Stimulated activated CD8-positive, alpha-beta memory T cell treated with anti-CD3 and anti-CD28 coated beads, Interleukin-4, amount 100 ng/mL, for 48 hours (primary cell): ENCODE measurements at places on chromosomes 12 and 14.

DNA sequence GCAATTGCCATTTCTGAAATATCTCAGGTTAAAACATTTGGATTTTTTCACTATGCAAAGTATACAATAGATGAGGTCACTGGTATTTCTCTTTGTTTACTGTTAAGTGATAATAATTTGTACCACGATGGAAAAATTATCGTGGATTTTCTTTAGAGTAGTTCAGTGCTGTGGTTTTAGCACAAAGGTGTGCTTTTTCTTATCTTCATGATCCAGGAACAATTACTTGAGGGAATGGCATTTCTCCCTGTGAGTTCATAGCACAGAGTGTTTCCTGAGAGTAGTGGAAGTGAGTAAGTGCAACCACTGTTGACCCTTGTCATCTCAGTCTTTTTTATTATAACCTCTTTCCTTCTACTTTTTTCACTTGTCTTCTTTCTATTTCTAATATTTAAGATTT is 86.8 kb downstream of the FGD4 start:
- DNase-seq = no peak

DNA sequence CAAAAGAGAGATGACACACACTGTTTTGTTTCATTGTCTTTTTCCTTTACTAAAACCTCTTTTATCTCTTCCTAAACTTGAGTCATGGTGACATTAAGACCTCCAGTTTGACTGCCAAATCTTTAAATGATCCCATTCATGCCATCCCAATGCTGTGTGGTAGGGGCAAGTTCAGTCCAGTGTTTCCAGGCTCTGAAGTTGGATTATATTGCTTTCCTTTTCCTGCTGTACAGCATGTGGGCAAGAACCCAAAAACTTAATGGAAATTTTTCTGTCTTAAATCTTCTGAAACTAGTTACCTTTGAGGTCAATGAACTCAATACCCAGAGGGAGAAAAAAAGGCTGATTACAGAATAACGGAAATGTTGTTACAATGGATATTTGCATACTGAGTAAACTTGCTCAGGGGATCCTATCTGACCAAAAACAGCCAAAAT is 187.1 kb upstream of the FAR2 start:
- DNase-seq = no peak

- DNase-seq = no peak
Measured at GRCh38 chr12:128661226-128661569, 162.6 kb downstream of the SLC15A4 start.

GRCh38 chr14:90513161-90514014 is 116.6 kb downstream of the CALM1 start:
- no peak for DNase-seq

- DNase-seq = no peak
Measured at GRCh38 chr12:29945904-29946303, 162.2 kb upstream of the TMTC1 start.

- DNase-seq = no peak
Measured at GRCh38 chr12:130086797-130087196, 75.5 kb upstream of the FZD10 start.

- no peak for DNase-seq
Measured at GRCh38 chr14:49512147-49512551, 74.0 kb downstream of the RPS29 start.

DNA sequence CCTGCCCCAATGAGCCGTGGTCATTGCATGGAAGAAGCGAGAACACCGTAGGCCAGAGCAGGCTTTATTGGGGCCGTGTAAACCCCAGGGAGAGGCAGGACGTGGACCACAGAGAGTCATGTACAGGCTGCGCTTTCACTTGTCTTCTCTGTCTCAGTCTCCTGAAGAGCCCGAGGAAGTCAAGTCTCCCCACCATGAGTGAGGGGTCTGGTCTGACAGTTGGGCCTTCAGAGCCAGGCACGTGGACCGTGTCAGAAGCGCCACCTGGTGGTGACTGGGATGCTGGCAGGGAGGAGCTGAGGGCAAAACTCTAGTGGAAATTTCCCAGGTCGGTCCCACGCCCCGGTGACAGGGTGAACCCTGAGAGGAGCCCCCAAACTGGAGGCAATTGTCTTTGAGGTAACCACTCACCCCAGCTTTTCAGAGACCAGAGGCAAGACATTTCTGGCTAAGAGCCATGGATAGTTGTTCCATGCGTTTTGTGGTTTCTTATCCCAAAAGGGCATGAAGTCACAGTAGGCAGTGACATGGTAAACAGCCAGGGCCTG is 17.4 kb downstream of the RPS6KL1 start:
- peak; percentile 93 for DNase-seq

- no peak for DNase-seq
Measured at GRCh38 chr12:44972746-44973421, 78.0 kb downstream of the DBX2 start.

GRCh38 chr14:44369401-44370123 is 137.5 kb downstream of the FSCB start:
- no peak for DNase-seq

- no peak for DNase-seq
Measured at GRCh38 chr14:62886461-62886860, 158.8 kb downstream of the KCNH5 start.

DNA sequence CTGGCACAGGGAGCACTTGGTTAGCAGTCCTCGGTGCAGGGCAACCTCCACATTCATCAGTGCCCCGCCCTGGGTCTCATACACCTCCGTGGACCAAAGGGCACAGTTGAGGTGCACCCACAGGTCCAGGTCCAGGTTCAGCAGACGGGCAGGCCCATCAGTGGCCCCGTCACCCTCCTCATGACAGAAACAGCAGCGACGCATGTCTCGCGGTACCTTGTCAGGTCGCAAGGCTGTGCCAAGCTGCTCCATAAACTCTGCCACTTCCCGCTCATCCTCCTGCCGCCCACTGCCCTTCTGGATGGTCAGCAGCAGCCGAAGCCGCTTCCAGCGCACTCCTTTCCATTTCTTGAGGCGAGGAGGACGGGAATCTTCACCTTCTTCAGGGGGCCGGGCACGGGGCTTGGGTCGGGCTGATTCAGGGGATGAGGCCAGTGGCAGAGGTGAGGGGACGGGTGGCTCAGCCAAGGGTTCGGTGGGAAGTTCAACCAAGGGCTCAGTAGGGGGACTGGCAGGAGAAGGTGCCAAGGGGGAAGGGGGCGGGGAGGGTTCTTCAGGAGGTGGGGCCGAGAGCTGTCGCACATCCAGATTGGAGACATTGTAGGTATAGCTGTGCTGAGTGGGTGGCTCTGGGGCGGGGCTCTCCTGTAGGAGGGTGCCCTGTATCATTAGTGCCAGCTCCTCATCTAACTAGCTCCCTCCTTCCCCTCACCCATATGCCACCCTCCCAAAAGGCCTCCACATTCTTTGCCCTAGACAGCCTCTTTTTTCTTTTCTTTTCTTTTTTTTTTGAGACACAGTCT is 8.3 kb upstream of the PRKAG1 start:
- DNase-seq = no peak

GRCh38 chr12:122834921-122835749 is at the start of gene HIP1R:
Gene HIP1R (plus strand): TSS chr12:122835457. CDS start chr12:122835551, 94 bp downstream.
- DNase-seq = peak; percentile 77

- DNase-seq = no peak
Measured at GRCh38 chr12:18965203-18965602, 164.3 kb upstream of the PLEKHA5 start.

GRCh38 chr14:26917086-26917485 is 319.3 kb upstream of the NOVA1 start:
- no peak for DNase-seq

DNA sequence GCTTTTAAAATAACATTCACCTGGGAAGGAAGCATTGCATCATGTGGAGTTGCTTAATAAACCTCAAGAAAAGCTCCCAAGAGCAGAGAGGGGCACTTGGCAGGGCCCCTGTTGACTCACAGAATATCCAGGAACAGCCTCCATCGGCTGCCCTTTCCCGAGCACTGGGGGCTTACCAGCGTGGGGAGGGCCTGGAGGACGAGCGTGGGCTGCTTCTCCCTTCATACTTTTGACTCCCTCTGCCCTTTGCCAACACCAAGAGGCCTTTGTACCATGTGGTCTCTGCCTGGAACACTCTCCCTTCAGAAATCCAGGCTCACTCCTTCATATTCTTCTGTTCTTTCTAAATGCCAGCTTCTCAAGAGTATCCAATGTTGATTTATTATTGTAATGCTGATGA is 492.1 kb upstream of the TMEM132C start:
- no peak for DNase-seq

DNA sequence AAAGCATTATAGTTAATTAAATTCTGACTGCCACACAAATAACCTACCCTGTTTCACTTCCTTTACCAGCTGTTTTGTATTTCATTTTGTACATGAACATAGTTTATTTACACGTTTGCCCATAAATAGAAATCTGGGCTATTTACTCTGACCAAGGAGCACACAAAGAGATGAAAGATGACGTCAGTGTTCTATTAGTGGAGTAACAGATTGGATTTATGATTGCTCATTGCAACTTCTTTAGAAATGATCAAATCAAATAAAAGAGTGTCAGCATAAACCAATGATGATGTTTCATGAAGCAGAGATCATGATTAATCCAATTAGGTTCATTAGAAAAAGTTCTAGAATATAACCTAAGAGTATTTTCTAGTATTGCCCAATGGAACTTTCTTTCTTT is 12.0 kb upstream of the RTL1 start:
- DNase-seq = no peak

- no peak for DNase-seq
Measured at GRCh38 chr12:122979908-122980182, 636 bp upstream of the ARL6IP4 start.

DNA sequence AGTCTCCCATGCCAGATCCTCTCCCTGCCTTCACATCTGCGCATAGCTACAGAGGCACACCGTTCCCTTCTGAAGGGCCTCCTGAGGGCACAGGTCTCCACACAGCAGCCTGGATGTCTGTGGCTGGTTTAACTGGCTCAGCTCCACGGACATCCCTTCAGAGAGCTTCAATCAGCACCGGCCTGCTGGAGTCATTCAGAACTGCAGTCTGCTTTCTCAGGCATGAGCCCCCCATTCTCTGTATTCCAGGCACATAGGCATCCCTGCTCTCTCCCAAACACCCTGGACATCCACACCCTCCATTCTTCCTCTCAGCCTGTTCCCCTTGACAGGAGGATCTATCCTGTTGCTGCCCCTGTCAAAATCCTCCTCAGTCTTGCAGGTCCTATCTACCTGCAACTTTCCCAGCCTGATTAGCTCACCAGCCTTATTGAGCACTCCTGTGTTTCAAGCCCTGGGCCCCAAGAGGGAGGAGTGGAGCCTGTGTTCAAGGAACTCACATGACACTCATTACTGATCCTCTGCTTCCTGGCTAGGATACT is 2.9 kb upstream of the DHRS2 start:
- DNase-seq = no peak

- DNase-seq = no peak
Measured at GRCh38 chr12:57735198-57735855, 3.2 kb downstream of the AGAP2 start.

DNA sequence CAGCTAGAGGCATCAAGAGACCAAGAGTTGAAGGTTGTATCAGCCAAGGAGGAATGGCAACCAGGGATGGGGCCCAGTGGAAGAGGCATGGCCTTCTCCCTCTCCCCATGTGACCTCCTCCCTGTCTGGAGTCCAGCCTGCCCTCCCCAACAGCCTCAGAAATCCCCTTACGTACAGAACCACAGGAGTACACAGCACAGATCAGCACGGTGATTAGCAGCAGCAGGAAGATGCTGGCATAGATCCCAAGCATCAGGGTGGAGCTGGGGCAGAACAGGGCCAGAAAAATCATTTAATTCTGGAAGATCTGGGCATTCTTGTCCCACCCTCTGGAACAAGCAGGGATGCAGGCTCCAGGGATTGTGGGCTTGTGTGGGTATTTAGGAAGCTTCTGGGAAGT is 14.4 kb downstream of the ADCY6 start:
- DNase-seq = no peak

DNA sequence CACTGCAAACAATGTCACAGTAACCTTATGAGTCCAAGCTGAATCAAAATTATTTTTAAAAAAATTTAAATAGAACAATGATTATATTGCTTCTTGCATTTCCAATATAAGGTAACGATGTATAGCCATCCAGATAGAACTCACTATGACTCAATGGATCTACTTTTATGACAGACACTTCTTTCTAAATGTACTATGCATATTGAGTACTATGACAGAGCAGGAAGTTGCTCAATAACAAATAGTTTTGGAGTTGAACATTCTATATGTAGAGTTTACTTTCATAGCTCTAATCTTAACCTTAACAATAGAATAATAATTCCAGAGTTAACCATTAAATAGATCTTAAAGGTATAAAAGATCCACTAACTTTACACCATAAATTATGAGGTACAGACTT is 46.7 kb upstream of the ALG10B start:
- DNase-seq = no peak

DNA sequence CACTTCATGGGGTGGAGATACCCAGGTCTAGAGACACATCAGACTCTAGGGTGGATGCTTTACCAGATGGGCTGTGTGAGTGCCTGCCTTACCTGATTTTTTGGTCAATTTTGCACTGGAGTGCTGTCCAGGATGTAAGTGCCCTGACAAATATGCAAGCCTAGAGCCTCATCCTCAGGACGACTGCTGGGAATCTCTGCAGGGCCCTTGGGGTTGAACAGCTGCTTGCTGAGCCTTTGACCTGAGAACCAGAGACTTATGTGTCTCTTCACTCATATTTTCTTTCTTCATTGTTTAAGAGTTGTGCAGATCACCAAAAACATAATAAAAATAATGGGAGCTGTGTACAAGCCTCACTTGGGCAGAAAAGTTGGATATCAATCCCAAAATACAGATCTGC is 551.5 kb upstream of the ATP2B1 start:
- no peak for DNase-seq

DNA sequence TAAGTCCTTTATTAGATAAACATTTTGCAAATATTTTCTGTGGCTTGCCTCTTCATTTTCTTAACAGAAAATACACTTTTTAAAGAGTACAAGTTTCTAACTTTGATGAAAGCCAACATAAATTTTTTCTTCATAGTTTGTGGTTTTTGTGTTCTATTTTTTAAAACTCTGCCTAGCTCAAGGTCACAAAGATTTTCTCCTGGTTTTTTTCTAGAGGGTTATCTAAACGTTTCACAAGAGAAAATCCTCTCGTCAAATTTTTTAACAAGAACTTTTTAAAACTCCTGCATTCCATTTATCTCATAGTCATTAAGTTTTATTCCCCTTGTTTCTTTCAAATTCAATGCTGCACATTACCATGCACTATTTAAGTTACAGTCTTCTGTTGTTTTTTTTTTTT is 8.2 kb downstream of the AREL1 start:
- DNase-seq = no peak

DNA sequence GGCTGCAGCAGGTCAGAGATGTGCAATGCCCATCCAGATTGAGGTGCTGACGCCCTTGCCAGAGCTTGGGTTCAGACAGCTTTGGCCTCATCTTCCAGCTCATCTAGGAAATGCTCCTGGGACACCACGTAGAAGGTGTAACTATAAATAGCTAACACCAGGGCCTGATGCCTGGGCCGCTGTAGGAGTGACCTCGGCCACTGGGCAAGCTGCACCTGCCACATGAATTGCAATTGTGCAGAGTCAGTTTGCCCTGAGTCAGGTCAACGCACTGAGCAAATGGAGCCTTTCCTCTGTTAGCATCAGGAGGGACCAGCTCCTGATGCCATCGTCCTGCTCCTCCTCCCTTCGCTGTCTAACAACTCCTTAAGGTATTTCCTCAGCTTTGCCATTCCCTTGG is 17.4 kb upstream of the DNM1L start:
- no peak for DNase-seq
